ENCODE measurements at places on chromosomes 5 and 9. TPM values are rescaled to one million over a fixed set of nuclear protein-coding genes. Genes with fewer than 3 reads are reported as not detected.
A peak's percentile ranks its signal among the peaks of the same experiment; 100 is the strongest.

Gene NME5
- polyA plus RNA-seq, result 1.2 TPM

GRCh38 chr5:73354406-73354805 lies 94.2 kb downstream of the FOXD1 start:
- no peak for DNase-seq

DNA sequence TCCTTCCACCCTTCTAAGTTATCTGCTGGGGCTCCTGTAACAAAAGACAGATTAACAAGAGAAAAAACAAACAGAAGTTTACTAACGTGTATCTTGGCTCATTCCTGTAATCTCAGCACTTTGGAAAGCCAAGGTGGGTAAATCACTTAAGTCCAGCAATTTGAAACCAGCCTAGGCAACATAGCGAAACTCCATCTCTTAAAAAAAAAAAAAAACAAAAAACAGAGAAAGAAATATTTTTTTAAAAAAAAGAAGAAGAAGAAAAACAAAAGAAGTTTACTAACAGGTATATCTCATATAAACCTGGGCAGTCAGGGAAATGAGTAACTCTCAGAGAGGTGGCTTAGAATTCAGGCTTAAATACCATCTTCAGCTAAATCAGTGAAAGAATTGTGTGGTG lies 10.3 kb upstream of the NDFIP1 start:
- no peak for DNase-seq

Gene ANGPTL2
- 78.7 TPM for polyA plus RNA-seq

GRCh38 chr5:154214371-154215106 lies 24.0 kb downstream of the GALNT10 start:
- DNase-seq, result no peak

GRCh38 chr5:167001246-167001645 lies 1290.2 kb upstream of the WWC1 start:
- peak; percentile 77 for DNase-seq

Gene PCDHB5
- 3.4 TPM for polyA plus RNA-seq

- peak; percentile 19 for DNase-seq
Observed at GRCh38 chr5:72790186-72790585, 26.3 kb upstream of the TNPO1 start.

Gene SPATA31D3
- polyA plus RNA-seq, result not detected

DNA sequence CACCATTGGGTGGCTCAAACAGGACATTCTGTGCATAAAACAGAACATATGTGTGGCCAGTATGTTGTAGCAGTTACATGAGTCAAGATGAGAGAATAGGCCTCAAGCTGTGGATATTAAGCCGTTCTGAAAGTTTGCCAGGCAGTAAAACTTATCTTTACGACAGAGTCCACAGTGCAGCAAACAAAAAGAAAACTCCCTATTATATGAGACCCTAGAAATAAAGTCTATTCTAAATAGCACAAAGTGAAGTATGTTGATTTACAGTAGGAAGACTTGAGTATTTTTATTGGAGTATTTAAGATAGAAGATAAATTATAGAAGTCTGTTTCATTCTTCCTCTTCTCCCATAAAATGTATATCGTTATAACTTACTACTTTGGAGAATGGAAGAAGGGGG lies 271.5 kb downstream of the ADGRV1 start:
- DNase-seq, result no peak

- no peak for DNase-seq
Observed at GRCh38 chr9:79233542-79233941, 338.2 kb upstream of the TLE4 start.
